ENCODE measurements at places on chromosomes 12 and 14.

DNA sequence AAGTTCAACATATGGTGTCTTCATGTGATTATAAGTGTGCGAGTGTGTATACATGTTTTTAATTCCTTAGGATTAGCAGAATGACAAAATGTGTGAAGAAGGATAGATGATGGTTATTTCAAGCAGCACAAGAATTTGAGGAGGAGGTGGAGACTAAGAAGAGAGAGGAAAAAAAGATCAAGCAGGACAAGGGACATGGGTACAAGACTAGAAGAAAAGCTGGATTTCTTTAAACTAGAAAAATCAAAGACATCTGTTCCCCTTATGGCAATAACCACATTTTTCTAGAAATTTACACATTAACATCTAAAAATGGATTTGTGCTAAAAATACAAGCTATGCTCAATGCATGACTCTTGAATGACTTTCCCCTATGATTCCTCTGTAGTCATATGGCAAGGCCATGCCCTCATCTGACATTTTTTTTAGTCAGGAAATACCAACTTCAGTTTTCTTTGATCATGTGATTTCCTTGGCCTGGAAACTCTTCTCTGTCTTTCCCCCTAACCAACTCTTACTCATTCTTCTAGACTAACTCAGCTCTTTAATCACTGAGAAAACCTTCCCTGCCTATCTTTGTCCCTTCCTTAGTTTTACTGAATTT is 435.8 kb downstream of the NRXN3 start:
- no peak for DNase-seq

GRCh38 chr12:93272997-93273396 is 104.7 kb upstream of the NUDT4 start:
- no peak for DNase-seq

GRCh38 chr12:42234970-42235369 is 3.1 kb downstream of the YAF2 start:
- DNase-seq: no peak

DNA sequence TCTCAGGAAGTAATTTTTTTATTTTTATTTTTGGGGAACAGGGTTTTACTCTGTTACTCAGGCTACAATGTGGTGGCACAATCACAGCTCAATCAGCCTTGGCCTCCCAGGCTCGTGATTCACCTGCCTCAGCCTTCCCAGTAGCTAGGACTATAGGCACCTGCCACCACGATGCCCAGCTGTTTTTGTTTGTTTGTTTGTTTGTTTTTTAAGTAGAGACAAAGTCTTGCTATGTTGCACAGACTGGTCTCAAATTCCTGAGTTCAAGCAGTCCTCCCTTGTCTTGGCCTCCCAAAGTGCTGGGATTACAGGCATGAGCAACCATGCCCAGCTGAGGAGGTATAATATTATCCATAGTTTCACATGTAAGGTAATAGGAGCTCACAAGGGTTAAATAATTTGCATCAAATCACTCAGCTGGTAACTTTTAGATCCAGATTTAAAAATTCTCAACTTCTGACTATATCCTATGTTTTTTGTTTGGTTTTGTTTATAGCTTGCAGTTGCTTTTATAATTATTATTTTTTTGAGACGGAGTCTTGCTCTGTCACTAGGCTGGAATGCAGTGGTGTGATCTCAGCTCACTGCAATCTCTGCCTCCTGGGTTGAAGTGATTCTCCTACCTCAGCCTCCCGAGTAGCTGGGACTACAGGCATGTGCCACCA is 629.3 kb downstream of the DIO2 start:
- DNase-seq: no peak

- DNase-seq: no peak
These were observed 54.6 kb upstream of the OAS1 start for GRCh38 chr12:112852127-112852526.

DNA sequence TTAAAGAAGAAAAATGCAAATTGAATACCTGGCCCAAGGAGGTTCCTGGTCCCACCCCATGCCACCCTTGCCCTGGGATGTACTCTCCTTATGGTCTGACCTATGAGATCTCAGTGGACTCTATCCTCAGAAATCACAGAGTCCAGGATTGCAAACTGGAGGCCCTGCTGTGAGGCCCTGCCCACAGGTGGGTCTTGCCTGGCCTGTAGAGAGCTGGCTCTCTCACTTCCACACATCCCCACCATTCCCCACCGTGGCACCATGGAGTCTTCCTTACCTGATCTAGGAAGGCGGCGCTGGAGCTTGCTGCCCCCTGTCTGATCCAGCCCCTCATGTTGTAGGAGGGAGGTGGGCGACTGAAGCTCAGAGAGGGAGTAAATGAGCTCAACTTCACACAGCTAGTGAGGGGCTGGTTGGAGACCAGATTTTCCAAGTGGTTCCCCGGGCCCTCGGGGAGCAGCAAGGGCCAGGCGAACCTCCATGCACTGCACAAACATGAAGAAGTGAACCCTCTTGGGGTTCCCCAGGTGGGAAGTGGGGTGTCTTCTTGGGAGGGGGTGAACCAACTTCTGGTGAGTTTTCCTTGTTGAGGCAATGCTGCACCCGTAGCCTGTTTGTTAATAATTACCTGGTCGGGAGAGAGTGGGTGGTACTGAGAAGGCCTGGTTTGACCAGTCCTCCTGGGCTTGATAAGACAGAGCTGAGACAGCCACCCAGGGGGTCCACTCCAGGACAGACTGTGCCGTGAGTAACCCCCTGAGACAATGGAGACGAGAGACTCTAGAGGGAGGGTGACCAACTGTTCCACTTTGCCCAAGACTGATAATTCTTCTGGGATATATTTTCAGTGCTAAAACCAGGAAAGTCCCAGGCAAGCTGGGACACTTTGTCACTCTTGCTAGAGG is at the start of gene SERPINA4:
Gene SERPINA4, plus strand, starts transcription at position 692 of the 905 bp plus-strand sequence. CDS start 2,041 bp downstream, outside the sequence.
- DNase-seq: no peak

DNA sequence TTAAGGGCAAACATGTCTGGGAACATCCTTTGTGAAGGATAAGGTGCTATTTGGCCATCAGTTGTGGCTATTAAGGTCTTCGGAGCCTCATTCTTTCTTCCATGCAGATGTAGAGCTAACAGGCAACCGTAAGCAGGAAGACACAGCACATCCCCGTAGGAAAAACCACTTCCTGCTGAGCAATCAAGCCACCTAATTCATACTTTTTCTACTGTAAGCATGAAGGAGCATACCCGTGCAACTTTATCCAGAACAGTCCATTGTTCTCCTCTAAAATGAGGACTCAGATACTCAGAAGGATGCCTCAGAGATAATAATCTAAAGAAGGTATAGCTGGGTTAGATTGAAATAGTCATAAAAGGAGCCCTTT is 232.0 kb downstream of the PPM1H start:
- no peak for DNase-seq
